ENCODE measurements at places on chromosomes 5 and 9. TPM values are rescaled to one million over a fixed set of nuclear protein-coding genes. Genes with fewer than 3 reads are reported as not detected.

The HNRNPAB gene
- total RNA-seq = 673 TPM

The FBP1 gene
- 0.55 TPM for total RNA-seq

The MINAR2 gene
- not detected for total RNA-seq

The FBN2 gene
- 0.09 TPM for total RNA-seq

The CA9 gene
- total RNA-seq = not detected

The HTR4 gene
- total RNA-seq = not detected

The TSSK1B gene
- total RNA-seq = not detected

The CDC37L1 gene
- 15.0 TPM for total RNA-seq

The GAPT gene
- 0.26 TPM for total RNA-seq

The ADAMTS6 gene
- total RNA-seq = 1.2 TPM

The LRRC19 gene
- total RNA-seq = not detected

DNA sequence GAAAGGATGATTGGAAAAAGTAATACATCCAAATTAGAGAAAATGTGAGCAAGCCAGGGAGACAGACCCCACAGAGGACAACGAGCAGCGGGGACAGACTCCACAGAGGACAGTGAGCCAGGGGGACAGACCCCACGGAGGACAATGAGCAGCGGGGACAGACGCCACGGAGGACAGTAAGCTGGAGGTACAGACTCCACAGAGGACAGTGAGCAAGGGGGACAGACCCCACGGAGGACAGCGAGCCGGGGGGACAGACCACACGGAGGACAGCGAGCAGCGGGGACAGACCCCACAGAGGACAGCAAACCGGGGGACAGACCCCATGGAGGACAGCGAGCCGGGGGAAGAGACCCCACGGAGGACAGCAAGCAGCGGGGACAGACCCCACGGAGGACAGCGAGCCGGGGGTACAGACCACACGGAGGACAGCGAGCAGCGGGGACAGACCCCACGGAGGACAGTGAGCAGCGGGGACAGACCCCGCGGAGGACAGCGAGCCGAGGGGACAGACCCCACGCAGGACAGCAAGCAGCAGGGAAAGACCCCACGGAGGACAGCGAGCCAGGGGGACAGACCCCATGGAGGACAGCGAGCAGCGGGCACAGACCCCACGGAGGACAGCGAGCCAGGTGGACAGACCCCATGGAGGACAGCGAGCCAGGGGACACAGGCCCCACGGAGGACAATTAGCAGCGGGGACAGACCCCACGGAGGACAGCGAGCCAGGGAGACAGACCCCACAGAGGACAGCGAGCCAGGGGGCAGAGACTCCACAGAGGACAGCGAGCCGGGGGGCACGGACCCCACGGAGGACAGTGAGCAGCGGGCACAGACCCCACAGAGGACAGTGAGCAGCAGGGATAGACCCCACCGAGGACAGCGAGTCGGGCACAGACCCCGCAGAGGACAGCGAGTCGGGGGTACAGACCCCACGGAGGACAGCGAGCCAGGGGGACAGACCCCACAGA is 1.9 kb upstream of the ZDHHC11 start:
- peak; percentile 26 for DNase-seq

DNA sequence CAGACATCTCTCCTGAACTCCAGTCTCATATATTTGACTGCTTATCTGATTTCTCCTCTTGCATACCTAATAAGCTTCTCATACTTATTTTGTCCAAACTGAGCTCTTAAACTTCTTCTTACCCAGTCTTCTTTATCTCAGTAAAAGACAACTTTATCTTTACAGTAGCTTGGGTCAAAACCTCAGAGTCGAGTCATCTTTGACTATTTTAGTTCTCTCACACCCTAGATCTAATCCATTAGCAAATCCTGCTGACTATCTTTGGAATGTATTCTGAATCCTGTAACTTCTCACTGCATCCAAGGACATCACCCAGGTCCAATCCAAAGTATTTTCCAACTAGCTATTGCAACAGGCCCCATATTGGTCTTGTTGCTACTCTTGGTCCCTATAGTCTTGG is 11.8 kb upstream of the JAK2 start:
- no peak for DNase-seq

GRCh38 chr5:163496286-163496685 is 9.1 kb upstream of the MAT2B start:
- no peak for DNase-seq

DNA sequence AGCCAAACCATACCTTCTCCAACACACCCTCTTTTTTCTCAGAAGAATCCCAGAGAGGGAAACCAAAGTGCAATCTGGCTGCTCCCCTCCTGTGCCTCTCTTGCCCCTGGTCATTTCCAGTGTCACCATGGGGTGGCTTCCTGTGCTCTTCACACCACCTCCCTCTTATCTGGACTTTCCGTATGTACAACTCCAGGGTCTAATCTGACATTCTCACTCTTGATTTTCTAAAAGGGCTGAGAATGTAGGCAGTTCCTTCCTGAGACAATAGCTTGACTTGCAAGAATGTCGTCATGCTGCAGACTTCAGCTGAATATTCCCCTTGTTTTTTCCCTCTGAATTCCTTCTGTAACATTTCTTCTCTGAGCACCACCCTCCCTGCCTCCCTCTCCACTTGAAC is 110.2 kb downstream of the FBXL7 start:
- DNase-seq = no peak

GRCh38 chr5:119583684-119584083 is 45.7 kb upstream of the FAM170A start:
- no peak for DNase-seq

DNA sequence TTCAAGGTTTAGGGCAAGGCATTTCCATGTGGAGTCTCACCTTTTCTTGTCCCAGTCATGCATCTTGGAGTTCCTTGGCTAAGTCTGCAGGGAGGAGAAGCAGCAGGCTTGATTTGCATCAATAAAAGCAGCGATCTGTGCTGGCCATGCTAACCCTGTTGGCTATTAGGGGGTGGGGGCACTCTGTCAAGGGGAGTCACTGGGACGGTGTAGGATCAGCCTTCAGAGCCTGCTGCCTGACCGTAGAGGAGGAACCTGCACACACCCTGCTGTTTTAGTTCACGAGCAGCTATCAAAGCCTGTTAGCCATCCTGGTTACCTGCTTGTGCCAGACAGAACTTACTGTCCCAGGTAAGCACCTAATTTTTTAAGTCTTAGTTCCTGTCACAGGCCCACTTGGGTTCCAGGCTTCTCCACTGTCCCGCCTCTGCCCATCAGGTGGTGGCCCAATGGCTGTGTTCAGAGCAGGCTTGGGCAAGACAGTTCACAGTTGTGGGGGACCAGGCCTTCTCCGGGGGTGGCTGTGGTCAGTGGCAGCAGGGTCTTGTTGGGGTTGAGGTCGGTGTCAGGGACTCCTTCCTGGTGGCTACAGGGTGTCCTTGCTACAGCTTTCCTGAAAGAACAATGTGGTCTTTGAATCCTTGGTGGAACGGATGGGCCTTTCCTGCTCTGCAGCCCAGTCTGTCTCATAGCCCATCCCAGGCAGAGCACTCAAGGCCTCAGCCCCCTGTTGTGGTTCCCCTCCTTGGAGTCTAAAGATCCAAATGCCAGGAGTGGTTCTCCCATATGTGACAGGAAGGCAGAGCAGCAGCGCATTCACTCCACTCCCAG is 43.7 kb downstream of the SECISBP2 start:
- no peak for DNase-seq

DNA sequence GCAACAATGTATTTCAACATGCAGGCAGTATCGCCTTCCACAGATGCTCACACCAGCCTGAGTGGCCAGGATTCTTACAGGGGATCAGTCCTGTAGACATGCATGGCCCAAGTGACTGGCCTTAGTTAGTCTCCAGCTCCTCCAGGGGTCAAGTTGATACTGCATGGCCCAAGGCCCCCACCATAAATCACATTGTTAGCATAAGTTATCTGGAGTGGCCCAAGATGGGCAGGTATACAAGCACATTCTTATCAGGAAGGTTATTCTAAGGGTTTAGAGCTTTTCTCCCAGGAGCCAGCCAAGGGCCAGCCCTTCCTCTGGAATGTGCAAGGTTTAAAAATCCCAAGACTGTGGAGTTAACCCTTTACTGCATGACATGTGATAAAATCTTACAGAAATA is 230.9 kb upstream of the NFIL3 start:
- no peak for DNase-seq

DNA sequence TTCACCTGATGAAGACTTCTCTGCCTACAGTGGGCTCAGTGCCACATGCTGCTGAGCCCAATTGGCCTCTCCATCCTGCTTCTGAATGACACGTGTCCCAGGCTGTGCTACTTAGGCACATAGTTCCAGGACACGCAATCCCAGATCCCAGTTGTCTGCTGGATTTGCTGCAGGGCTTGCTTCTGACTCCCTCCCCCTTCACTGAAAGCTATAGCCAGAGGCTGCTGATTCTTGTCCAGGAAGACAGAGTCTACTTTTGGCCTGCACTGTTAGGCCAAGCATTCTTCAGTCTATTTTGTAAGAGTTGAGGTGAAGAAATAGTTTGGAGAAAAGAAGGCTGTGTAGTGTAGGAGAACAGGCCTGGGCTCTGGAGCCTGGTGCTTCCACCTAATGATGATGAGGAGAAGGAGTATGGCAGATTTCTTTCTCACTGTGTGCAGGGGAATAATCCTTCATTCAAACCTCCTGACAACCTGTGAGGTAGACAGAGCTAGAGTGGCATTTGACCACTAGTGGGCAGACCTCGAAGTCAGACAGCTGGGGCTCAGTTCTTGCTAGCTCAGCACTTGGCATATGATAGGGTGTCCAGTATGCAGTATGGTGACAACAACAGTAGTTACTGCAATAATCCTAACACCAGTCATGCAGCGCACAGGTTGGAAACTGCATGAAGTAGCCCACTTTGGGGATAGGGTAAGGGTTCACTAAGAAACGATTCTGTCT is 19.5 kb upstream of the ASPN start:
- DNase-seq = no peak

- DNase-seq = no peak
Observed at GRCh38 chr5:179792612-179793467, 946 bp upstream of the LTC4S start.

DNA sequence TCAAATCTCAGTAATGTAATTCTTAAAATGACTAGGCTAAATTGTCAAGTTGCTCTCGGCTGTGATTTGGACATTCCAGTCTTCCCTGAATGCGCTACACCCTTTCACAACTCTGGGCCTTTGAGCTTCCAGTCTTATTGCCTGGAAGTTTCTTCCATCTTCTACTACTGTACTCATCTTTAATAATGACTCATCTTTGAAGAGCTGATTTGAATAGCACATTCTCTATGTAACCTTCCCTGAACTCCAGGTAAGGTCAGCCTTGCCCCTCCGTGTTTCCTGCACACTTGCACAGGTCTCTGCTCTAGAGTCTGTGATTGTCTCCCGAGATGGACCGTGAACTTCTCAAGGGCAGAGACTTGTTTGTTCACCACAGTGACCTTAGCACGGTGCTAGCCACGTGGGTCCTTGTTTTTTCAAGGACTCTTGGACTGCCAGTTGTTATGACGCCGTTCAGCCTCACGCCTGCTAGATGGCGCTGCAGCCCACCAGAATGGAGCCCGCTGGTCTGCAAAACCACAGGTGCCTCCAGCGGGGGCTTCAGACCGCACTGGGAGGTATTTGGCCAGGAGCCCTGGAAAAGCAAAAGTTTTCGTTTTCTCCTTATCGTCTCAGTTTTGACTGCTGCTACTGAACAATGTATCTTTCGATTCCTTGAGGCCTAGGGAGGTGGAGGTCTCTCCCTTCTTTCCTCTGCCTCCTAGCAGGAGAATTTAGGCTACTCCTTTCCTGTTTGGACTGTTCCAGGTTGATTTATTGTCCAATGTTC is 44.4 kb downstream of the SEC61B start:
- peak; percentile 30 for DNase-seq

DNA sequence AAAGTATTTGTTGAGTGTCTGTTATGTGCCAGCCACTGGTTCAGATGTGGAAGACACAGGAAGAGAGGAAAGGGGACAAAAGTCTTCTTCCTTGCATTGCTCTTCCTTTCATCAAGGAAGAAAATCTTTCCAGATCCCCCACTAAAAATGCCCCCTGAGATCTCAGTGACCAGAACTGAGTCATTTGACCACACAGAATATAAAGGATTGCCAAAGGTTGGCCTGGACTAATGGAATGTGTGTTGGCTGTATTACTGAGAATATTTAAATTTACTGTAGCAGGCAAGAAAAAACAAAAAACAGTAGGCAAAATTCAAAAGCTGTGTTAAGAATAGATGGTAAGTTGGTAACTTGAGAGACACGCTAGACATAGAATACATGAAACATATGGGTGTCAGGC is 10.0 kb upstream of the SEPTIN8 start:
- DNase-seq = no peak

- no peak for DNase-seq
Observed at GRCh38 chr5:174503461-174504265, 220.7 kb upstream of the MSX2 start.

DNA sequence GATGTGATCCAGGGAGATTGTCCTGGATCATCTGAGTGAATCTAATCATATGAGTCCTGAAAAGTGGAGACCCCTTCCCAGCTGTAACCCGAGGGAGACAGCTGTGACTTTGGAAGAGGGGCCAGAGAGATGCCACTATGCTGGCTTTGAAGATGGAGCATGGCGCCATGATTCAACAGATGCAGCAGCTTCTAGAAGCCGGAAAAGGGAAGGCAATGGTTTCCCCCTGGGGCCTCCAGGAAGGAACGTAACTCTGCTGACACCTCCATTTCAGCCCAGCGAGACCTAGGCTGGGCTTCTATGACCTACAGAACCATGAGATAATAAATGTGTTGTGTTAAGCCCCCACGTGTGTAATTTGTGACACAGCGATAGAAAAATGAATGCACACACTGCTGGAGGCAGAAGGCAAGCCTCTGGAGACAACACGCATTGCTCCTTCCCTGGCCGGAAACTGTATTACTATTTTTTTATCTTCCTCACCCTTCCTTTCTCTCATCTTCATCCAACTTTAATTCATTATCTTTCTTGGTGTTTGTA is 16.6 kb upstream of the SARDH start:
- no peak for DNase-seq

GRCh38 chr5:142894315-142894714 is 124.1 kb downstream of the ARHGAP26 start:
- DNase-seq = no peak

DNA sequence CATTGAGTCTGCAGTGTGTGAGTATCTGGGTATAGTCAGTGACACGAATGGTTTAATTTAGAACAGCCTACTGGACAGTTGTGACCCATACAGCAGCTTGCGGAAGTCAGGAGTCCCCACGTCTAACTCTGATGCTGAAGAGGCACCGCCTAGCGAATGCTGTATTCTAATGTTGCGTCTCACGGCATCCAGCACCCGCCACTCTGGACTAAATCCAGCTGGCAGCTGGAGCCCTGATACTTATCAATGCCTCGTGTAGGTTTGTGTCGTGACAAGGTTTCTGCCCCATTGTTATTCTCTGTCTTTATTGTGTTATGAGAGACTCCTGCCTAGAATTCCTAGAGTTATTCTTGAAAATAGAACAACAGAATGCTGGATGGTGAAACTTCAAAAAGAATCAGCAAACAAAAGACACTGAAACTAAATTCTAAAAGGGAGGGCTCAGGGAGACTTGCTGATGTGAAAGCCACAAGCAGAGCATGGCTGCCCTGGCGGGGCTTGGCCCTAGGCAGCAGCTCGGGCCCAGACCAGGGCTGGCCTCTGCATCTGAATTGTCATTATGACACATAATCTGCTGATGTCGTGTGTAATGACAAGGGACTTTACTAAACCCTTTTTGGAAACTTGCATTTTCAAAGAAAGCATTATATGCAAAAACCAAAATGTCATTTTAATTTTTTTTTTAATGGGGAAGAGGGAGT is 123.5 kb upstream of the ICE1 start:
- DNase-seq = no peak
